Hindlimb muscle (tissue), 1 donor: ENCODE measurements at places on chromosomes 7 and 10.
A peak's percentile ranks its signal among the peaks of the same experiment; 100 is the strongest.

DNA sequence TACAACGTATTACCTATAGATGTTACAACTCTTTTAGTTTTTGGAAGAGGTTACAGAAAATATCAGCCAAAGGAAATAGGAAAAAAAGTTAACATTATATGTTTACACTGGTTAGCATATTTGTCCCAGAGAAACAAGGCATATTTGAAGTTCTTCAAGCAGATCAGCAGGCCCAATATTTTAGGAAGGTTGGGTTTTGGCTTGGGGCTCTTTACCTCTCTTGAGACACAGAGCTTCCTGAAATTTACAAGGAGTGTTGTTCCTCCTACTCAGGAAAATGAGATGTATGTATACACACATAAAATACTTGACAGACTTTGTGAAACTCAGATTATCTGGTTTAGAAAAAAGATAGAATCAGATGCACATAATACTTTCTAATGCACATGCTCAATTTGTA, 323.6 kb downstream of the HGF start:
- no peak for DNase-seq

GRCh38 chr7:156640257-156640948, at the start of gene RNF32:
Gene RNF32 (plus strand): TSS chr7:156640774. CDS start chr7:156643878, 3,104 bp downstream.
- DNase-seq, result peak; percentile 87

DNA sequence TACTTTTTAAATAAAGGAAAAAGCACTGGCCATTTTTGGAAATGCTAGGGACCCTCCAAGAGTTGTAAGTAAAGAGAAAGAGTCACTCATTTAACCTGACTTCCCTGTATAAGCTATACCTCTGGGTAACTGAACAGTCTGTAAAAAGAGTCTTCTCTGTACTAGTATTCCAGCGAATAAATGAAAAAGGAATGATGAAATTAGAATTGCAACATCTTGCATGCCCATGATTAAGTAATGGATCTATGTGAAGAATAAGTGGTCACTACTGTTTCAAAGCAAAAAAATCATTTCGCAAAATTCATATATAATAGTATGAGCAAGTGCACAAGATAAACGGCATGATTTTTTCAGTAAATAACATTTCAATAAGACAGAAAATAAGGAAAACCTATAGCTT, 116.8 kb downstream of the ZFAND4 start:
- DNase-seq, result no peak

DNA sequence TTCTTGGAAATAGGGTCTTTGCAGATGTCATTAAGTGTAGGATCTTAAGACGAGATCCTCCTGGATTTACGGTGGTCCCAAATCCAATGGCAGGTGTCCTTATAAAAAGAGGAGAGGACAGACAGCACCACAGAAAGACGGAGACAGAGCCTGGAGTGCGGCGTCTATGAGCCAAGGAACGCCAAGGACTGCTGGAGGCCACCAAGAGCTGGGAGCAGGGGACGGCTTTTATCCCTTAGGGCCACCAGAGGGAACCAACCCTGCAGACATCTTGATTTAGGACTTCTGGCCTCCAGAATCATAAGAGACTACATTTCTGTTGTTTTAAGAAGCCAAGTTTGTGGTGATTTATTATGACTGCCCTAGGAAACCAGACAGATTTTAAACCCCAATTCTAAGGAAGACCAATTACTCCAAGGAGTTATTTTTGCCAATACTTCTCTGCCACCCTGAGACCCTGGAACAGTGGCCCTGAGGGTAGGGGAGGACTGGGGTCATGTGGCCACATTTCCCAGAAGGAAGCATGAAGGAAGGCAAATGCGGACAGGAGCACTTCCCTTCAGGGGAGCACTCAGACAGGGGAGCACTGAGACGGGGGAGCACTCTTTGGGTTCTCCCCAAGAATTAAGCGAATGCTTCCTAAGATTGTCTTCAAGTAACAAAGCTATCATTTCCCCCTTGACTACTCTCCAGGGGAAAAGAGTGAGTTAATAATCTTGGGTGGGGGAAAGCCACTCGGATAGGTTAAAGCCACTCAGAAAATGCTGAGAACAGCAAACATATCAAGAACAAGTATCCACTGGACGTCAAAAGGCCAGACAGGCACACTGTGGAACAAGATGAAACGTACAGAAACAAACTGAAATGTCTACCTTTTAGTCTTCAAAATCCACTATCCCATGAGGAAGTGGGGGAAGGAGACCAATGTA, 67.5 kb downstream of the CHST15 start:
- DNase-seq, result no peak

- DNase-seq, result no peak
Measured at GRCh38 chr7:110835849-110836248, 255.1 kb upstream of the LRRN3 start.

- DNase-seq, result no peak
Measured at GRCh38 chr10:112769611-112770370, 180.3 kb upstream of the TCF7L2 start.

DNA sequence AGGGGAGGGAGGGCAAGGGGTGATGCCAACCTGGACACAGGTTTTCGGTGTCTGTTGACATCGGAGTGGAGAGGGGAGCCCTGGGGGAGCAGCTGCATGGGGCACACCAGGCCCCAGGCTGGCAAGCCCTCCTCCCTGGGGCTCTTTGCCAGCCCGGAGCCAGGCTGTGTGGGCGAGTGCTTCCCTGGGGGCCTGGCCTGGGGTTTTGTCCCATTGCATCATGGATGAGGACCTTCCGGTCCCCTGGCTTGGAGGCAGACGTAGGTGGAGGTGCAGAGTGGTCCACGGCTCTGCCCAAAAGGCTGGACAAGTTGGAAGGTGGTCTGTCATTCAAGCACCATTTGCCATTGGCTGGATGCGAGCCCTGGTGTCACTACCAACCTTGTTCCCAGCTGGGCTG, 34.8 kb downstream of the ZMIZ1 start:
- DNase-seq, result no peak

DNA sequence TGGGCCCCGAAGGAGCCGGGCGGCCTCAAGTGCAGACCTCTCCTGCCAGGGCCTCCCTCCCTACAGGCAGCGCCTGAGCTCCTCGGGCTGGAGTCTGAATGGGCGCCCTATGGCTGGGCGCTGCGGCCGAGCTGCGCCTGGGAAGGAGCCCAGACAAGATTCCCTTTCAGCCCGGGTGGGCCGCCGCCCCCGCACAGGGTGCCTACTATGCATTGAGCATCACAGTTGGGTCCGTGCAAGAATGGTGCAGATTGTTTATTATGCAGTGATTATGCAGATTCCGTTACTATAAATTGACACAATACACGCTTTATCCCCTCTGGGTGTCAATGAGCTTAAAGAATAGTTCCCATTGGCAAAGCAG, 77.2 kb upstream of the PDGFA start:
- DNase-seq, result no peak

- no peak for DNase-seq
Measured at GRCh38 chr10:109696462-109696861, 226.8 kb downstream of the XPNPEP1 start.

GRCh38 chr10:17003651-17004286, 125.8 kb downstream of the CUBN start:
- DNase-seq, result no peak
